ENCODE measurements at places on chromosomes 12 and 14. TPM values are rescaled to one million over a fixed set of nuclear protein-coding genes. Genes with fewer than 3 reads are reported as not detected.
A peak's percentile ranks its signal among the peaks of the same experiment; 100 is the strongest.

RILPL2 gene
- total RNA-seq = 9.4 TPM

PLCZ1 gene
- total RNA-seq = not detected

ANG gene
- 2.7 TPM for total RNA-seq

HSPA2 gene
- total RNA-seq = 5.1 TPM

RTN1 gene
- total RNA-seq = 0.54 TPM

CACNA2D4 gene
- total RNA-seq = 9.4 TPM

PTPRQ gene
- not detected for total RNA-seq

IFI27L1 gene
- 14.8 TPM for total RNA-seq

GOLGA3 gene
- total RNA-seq = 50.4 TPM

GRCh38 chr12:51752234-51752889, 96.2 kb downstream of the FIGNL2 start:
- no peak for DNase-seq

- no peak for DNase-seq
These were observed 130.7 kb downstream of the RBM19 start for GRCh38 chr12:113835433-113835832.

DNA sequence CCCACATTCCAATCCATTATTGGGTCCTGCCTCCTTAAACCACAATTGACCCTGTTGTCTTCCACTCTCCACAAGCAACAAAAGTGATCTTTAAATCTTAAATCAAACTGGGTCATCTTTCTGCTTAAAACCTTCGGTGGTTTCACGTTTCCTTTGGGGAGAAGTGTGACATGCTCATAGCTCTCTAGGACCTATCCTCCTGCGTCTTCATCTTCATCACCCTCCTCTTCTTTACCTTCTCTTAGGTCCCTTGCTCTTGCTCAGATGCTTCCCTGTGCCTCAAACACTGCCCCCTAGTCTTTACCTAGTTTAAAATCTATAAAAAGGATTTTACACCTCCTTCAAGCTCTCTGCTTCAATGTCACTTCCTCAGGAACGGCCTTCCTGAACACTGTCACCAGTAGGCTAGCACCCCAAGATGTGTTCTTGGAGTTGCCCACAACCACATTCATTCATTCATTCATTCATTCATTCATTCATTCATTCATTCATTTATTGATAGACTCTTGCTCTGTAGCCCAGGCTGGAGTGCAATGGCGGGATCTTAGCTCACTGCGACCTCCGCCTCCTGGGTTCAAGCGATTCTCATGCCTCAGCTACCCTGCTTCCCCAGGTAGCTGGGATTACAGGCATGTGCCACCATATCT, 46.8 kb downstream of the GALNT4 start:
- no peak for DNase-seq

DNA sequence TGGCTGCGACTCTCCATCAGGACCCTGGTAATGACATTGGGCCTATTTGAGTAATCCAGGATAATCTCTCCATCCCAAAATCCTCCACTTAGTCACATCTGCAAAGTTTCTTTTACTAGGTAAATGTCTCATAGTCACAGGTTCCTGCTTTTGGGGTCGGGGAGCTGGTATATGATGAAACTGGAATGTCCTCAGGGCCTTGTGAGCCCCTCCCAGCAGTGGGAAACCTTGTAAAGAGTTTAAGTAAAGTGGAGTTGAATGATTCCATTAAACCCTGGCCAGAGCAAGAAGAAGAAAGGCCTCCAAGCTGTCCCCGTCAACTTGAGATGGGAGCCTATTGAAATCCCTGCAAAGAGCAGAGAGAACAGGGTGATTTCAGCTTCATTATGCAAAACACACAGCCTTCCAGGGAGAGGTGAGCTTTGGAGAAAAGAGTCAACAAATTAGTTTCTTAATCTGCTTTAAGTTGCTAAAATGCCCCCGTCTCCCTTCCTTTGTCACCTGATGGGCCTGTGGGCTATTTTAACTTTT, 12.6 kb downstream of the WSCD2 start:
- DNase-seq = no peak

- DNase-seq = no peak
These were observed 38.1 kb upstream of the IL22 start for GRCh38 chr12:68291396-68292036.

DNA sequence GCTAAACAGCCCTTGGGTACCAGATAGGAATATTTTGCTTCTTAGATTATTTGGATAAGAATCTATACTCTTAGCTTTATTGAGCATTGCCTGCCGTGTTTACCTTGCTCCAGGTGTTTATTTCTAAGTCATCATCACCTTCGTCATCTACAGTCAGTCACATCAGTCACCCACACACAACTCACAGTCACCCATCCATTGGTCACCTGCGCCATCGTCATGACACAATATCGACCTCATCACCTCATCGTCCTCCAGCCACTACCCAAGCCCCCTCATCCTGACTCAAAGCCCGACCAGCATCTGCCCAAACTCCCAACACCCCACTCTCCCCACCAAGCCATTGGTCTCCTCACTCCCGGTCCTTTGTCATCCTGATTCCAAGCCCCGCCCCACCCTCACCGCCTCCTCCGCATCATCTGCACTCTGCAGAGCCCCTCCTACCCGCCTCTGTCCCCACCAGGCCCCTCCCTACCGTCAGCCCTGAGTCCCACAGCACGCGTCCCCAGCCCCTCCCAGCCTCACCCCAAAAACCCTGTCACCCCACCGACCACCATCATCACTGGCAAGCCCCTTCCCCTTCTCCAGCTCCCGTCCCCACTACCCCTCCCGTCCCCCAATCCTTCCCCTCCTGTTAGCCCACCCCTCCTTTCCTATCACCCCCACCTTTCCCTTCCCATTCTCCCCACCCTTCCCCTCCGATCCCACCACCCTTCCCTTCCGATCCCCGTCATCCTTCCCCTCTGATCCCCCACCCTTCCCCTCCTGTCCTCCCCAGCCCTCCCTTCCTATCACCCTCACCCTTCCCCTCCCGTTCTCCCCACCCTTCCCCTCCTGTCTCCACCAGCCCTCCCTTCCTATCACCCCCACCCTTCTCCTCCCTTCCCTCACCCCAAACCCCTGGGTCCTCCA, 9.8 kb downstream of the DLK1 start:
- DNase-seq = no peak

DNA sequence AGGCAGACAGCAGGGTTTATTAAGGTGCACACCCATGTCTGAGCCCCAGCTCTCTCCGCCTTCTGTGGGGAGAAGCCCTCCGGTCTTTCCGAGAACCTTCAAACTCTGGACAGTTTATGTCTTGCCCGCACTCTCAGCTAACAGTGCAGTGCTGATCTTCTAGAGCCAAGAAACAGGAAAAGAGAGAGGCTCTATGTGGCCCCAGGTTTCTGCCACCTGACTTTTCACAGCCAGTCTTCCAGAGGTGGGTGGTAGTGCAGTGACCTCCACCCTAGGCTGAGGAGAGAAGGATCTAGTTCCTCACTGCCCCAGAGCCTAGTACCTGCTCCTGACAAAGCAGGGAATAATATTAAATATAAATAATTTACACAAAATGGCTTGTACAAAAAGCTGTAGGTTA, 4.0 kb upstream of the SLC22A17 start:
- DNase-seq = no peak

DNA sequence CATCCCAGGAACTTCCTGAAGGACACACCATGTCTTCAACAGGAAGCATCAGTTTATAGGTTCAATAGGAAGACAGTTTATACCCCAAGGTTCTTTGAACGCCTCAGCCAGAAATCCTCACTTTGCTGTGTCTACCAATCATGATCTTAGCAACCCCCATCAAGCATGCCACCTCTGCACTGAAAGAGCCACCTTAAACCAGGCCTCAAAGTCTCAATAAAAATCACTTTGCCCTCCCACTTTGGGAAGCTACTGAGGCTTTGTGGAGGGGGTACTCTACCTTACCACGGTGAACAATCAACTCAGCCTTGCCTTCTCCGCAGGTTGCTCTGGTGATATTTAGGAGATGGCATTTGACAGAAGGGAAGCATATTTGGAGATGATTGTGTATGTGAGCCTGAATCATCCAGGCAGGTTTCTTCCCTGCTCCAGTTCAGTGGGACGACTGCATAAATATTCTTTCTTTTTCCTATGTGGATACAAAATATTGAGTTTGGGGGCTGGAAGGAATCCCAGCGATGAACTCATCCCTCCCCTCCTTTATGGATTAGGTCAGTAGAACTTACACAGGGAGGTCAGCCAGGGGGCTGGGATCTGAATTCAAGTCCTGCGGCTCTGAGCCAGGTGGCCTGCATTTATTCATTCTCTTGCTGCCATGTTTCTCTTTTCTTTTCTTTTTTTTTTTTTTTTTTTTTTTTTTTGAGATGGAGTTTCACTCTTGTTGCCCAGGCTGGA, 42.8 kb upstream of the VASH1 start:
- DNase-seq = no peak

DNA sequence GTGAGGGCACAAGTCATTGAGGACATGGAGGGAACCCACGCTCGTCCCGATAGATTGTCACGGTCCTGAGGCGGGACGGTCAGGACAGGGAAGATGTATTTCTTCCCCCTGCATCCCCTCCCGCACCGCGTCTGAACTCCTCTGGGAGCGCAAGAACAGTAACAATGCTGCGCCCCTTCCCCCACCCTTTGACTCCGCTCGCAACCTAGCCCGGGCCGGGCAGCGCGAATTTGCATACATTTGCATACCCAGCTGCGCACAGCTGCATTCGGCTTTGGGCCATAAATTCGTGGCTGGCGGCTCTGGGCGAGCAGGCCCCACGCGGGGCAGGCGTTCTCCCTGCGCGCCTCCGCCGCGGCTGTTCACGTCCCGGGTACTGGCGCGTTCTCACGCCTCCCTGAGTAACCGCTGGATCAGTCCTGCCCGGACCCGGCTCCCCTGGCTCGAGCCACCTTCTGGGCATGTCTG, 29.0 kb upstream of the SMUG1 start:
- DNase-seq = no peak

DNA sequence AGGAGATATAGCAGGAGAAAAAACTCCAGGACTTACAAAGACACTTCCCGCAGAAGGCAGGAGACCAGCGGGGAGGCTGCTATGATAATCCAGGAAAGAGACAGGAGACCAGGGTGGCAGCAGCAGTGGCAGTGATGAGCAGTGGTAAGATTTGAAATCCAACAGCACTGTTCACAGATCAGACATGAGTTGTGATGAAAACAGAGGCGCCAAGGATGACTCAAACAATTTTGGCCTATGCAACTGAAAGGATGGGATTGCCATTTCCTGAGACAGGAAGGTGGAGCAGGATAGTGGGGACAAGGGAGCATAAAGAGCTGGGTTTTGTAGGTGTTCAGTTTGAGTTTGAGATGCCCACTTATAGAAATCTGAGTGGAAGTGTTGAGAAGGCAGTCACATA, 108.6 kb upstream of the DYRK2 start:
- no peak for DNase-seq

DNA sequence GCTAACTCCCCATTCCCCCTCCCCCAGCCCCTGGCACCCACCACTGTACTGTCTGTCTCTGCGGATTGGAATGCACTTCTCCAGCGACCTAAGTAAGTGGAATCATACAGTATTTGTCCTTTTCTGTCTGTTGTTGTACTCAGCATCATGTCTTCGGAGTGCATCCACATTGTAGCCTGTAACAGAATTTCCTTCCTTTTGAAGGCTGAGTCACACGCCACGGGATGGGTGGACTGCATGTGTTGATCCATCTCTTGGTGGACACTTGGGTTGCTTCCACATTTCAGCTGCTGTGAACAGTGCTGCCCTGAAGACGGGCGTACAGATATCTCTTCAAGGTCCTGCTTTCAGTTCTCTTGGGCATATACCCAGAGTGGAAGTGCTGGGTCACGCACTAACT, 34.4 kb downstream of the DDX51 start:
- DNase-seq = no peak

DNA sequence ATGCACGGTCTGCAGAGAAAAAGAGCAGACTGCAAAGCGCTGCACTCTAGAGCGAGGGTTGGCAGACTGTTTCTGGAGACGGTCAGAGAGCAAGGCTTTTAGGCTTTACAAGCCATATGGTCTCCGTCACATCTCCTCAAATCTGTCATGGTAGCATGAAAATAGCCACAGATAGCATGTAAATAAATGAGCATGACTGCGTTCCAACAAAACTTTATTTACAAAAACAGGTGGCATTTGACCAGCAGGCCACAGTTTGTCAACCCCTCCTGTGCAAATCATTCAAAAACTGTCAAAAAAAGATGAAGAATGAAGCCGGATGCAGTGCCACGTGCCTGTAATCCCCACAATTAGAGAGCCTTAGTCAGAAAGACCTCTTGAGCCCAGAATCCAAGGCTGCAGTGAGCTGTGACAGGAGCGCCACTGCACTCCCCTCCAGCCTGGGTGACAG, 18.9 kb downstream of the SYNE3 start:
- DNase-seq = no peak

- no peak for DNase-seq
These were observed 164.1 kb downstream of the ATP23 start for GRCh38 chr12:58105225-58106119.

DNA sequence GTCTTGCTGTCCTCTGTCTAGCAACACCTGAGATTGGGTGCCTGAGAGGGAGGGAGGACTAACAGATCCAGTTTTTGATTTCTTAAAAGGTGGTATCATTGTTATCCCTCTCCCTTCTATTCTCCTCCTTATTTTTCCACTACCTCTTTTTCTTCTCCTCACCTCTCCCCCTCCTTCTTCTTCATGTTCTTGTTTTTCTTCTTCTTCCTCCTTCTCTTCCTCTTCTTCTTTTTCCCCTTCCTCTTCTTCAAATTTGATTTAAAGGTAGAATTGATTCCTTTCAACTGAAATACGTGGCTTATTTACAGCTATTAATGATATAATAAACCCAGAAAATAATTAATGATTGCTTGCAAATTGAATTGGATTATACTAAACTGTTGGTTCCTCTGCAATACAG, 256.8 kb upstream of the BTG1 start:
- no peak for DNase-seq

- DNase-seq = no peak
These were observed 406.3 kb upstream of the MGAT4C start for GRCh38 chr12:86662464-86662863.

- peak; percentile 81 for DNase-seq
These were observed 72.9 kb upstream of the LTA4H start for GRCh38 chr12:96108321-96108720.

- no peak for DNase-seq
These were observed 53.8 kb downstream of the SFSWAP start for GRCh38 chr12:131764738-131765137.

- no peak for DNase-seq
These were observed 110.1 kb upstream of the TMEM132D start for GRCh38 chr12:130013771-130014484.

All from hematopoietic multipotent progenitor cell (in vitro differentiated cells).